ENCODE measurements at places on chromosomes 2 and 18. TPM values are rescaled to one million over a fixed set of nuclear protein-coding genes. Genes with fewer than 3 reads are reported as not detected.

DNA sequence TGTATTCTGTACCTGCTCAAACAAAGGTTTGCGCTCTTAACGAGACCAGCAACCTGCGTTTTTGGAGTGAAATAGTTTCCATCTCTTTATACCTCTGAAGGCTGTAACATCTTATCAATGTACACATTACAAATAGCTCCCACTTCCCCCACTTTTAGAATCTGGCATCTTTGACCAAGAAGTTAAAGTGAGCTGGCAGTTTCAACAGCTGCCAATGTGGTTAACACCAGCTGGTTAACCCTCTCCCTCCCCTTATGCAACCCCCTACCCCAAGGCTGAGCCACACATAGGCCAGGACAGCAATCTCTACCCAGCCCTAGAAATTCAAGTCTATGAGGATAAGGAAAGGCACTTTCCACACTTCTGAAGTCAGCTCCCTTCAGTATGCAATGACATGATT is 2.2 kb upstream of the SERTAD2 start:
- DNase-seq = no peak

- DNase-seq = no peak
Measured at GRCh38 chr2:227796045-227796711, 17.5 kb upstream of the CCL20 start.

The DOK6 gene
- total RNA-seq = 10.6 TPM

The HOXD8 gene
- 1.1 TPM for total RNA-seq

The ACOXL gene
- total RNA-seq = not detected

The XIRP2 gene
- total RNA-seq = 537 TPM

Measured in cardiac septum (tissue), 1 donor.